ENCODE measurements at places on chromosomes 4 and X.

GRCh38 chr4:157423526-157424020 lies 203.0 kb downstream of the GRIA2 start:
- DNase-seq: no peak

DNA sequence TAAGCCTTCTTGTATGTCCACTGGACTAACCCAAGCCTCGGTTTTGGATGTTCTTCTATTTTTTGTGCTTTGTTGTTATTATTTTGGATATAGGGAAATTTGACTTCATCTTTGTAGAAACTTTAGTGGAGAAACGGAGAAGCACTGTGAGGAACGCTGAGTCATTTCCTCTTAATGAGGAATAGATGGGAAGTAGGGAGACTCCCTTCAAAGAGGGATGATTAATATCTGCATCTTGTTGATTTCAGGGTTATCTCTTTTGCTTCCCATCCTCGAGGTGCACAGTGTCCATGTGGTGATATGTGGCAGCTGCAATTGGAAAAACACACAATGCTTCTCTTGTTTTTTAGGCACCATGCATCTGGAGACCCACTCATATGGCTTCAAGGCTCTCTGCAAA lies 1147.9 kb downstream of the NLGN4X start:
- DNase-seq: no peak

DNA sequence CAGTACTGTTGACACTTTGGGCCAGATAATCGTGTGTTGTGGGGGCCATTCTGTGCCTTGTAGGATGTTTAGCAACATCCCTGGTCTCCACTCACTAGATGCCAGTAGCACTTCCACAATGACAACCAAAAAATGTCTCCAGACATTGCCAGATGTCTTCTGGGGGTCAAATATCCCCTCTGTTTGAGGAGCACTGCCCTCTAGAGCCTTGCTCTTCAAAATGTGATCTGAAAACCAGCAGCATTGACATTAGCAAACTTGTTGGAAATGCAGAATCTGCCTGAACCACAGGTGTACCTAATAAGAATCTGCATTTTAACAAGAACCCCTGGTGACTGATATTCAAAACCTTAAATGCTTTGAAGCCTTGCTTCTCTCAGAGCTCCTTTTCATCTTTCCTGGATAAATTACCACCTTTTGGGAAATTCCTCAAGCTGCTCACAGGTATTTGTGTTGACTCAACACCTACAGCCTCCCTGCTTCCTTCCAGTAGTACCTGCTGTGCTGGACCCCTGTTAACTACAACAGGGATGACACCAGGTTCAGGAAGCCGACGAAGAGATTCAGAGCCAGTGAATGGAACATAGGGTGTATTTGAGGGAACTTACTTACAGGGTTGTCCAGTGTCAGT lies 459.0 kb upstream of the NR3C2 start:
- DNase-seq: no peak

GRCh38 chr4:138838251-138838650 lies 177.3 kb upstream of the NOCT start:
- no peak for DNase-seq

- no peak for DNase-seq
These were observed 293.0 kb upstream of the CLNK start for GRCh38 chr4:10977534-10977933.

GRCh38 chrX:69046996-69047490 lies 118.2 kb downstream of the PJA1 start:
- no peak for DNase-seq

DNA sequence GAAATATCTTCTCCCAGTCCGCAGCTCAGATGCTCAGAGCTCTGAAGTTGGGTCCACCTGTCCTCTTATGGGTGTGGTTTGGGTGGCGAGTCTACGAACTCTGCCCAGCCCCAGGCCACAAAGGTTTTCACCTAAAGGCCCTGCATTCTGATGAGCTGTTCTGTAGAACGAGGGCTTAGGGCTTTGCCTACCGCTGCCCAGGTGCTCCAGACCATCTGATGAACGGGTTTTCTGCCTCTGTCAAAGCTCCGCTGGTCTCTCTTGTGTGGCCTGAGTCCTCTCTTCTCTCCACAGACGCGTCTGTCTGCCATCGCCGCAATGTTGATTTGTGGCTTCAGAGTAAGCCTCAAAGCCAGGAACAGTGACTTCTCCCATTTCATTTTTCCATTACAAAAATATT lies 28.4 kb upstream of the CPLX1 start:
- DNase-seq: no peak

GRCh38 chr4:110510277-110510676 lies 34.3 kb downstream of the ENPEP start:
- DNase-seq: no peak

DNA sequence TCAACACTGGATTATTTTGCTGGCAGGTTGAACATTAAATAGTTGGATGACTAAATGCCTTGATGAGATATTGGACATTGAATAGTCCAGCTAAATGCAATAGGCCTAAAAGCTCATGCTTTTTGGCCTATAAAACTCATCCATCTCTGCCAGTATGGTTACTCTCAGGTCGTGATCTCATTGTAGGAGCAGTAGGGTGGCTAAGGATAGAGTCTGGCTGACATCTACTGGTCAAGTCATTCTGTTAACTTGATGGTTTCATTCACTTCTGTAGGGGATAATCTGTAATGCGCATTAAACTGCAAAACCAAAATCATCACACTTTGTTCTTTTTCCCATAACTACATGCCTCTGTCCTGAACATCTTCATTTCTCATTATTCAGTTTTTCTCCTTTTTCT lies 227.0 kb downstream of the DKK2 start:
- DNase-seq: no peak

GRCh38 chr4:18880871-18881270 lies 859.3 kb upstream of the LCORL start:
- no peak for DNase-seq

GRCh38 chr4:112982680-112983079 lies 66.8 kb upstream of the ANK2 start:
- DNase-seq: no peak

DNA sequence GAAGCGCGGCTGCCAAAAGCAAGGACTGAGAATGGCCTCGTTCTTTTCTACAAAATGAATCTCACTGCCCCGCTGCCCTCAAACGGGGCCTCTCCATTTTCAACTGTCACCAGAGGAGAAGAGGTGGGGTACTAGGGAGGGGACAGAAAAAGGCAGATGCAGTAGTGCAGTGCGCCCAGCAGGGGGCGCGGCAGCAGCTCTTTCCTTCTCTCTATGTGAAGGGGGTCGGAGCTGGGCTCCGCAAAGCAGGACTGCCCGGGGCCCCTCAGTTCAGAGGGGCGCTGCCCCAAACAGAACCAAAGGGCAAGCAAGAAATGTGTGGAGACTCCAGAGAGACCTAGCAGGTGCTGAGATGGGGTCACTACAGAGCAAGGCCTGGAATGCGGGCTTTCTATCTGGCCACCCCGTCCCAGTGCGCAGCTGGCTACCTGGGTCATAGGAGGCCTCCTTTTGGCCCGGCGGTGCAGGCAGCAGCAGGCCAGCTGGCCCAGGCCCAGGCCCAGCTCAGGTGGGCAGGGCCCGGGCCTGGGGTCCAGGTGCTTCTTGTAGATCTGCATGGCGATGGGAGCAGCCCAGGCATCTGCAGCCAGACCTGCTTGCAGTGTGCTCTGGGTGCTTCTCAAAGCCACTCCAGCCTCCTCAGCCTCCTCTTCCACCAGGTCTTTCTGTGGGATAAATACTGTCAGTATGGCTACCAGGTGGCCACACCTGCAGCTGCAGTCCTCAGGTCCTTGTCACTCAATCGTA lies 5.9 kb downstream of the IRAK1 start:
- DNase-seq: peak; percentile 9

DNA sequence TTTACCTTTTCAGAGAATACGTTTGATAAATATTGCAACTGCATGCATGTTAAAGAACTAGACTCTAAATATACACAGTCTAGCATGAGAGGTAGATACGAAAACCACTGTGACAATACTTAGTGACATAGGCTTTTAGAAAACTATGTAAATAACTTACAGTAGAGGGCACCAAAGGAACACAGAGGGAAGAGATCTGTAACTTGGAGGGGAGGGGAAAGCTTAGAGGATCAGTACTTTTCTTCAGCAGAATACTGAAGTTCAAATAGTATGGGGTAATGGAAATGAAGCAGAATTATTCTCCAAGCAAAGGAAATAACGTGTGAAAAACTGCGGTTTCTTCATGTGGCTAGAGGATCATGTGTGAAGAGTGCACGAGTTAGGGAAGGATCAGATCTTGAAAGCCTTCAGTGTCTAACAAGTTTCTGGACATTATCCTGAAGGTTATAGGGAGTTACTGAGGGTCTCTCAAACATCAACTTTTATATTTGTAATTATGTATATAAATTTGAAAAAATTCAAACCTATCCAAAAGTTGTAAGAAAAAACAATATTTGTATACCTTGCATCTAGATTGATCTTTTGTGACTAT lies 264.3 kb downstream of the NPFFR2 start:
- no peak for DNase-seq

DNA sequence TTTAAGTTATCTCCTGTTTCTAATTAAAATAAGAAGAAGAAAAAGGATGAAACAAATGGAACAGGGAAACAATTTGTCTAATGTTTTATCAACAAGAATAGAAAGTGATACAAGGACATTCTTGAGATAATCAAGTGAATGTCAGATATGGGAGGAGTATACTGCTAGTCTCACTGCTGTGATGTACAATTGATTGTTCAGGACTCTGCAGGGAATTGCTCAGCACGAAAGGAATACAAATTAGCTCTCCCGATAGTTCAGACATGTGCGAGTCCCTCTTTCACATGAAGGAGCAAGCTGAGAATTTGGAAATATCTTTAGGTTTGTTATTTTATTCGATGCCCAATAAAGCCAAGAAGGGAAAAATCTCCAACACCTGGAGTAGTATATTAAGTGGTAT lies 57.3 kb upstream of the FSTL5 start:
- DNase-seq: no peak

DNA sequence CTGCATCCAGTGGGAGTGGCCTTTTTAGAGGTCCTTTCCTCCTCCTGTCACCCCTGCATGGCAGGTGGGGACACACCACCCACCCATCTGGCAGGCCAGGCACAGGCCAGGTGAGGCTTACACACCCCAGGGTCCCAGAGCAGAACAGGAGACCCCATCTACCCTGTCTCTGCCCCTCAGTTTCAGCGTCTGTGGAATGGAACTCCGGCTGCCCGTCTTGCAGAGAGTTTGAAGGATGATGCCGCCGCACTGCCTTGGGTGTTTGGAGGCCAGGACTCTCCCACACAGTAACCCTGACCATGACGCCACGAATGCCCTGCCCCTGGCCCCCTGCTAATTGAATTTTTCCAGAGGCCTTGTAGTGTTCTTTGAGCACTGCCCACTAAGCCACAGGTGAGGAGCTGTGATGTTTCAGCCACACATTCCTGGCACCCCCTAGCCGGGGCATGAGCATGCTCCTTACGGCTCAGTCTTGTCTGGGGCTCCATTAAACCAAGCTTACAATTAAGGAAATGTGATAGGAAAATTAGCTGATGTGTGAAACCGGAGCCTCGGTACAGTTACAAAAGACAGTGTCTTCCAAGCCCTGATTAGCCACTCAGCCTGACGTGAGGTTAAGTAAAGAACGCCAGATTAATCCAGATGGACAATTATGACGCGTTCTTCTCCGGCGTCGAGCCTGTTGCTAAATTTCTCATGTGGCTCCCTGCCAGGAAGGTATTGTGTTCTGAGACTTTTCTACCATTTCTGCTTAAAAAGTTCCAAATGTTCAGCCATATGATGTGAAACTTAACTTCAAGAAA lies 39.3 kb downstream of the HMX1 start:
- DNase-seq: no peak

DNA sequence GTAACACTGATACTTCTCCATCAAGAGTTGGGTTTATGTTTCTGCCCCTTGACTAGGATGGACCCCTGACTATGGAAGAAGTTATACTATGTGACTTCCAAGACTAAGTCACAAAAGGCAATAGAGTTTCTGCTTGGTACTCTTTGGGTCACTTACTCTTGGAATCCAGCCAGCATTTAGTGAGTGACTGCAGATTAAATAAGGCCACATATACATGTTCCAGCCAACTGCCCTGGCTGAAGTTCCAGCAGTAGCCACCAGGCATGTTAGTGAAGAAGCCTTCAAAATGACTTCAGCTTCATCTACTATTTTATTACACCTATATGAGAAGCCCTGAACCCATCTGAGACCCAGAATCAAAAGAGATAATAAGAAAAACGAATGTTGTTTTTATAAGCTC lies 524.0 kb downstream of the DMD start:
- DNase-seq: no peak

- DNase-seq: peak; percentile 9
These were observed 52.4 kb upstream of the TMEM33 start for GRCh38 chr4:41882625-41883347.

GRCh38 chr4:116143198-116143597 lies 942.2 kb downstream of the TRAM1L1 start:
- no peak for DNase-seq

DNA sequence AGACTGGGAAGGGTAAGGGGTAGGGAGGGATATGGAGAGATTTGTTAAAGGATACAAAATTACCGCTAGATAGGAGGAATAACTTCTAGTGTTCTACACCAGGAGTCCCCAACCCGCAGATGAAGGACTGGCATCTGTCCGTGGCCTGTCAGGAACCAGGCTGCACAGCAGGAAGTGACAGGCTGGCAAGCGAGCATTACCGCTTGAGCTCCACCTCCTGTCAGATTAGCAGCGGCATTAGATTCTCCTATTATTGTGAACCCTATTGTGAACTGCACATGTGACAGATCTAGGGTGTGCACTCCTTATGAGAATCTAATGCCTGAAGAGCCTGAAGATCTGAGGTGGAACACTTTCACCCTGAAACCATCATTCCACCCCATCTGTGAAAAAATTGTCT lies 27.9 kb upstream of the BBS7 start:
- no peak for DNase-seq

GRCh38 chr4:3315566-3315965 lies 22.7 kb downstream of the RGS12 start:
- no peak for DNase-seq

GRCh38 chr4:764405-765169 lies 59.0 kb downstream of the PCGF3 start:
- no peak for DNase-seq

DNA sequence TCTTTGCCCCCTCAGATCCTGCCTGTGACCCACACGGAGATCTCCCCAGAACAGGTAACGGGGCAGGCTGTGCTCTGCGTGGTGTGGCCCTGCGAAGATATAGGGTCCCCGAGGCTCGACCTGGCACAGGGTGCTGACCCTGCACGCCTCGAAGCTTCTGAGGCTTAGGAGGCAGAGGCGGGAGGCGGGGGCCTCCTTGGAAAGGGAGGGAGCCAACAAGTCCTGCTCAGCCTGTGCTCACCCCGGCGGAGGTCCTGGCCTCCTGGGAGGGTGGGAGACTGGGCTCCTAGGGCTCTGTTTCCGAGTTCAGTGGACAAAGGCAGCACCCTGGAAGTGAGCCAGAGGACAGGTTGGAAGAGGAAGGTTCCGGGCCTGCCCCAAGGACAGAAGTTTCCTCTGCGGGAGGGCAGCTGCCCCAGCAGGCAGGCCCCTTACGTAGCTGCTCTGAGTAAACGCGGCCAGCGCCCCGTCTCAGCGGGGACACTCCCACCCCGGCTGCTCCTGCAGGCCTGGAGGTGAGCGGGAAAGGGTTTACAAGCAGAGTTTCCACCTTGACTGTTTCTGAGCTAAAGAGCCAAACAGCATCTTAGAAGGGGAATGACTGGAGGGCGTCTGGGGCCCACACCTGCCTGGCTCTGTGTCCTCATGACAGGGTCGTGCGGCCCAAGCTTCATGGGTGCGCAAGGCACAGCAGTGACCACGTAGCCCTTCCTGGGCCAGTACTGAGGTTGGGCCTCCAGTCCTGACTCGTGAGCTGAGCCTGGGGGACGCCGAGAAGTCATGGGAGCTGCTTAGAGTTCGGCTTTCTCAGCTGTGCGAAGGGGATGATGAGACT lies 16.1 kb downstream of the TMEM175 start:
- no peak for DNase-seq

GRCh38 chrX:5829469-5829868 lies 399.2 kb downstream of the NLGN4X start:
- no peak for DNase-seq

GRCh38 chr4:70158576-70158975 lies 4.5 kb downstream of the PRR27 start:
- DNase-seq: no peak

All from stimulated activated naive CD4-positive, alpha-beta T cell (primary cell).